Kidney epithelial cell (primary cell): ENCODE measurements at places on chromosomes 1 and 21. TPM values are rescaled to one million over a fixed set of nuclear protein-coding genes. Genes with fewer than 3 reads are reported as not detected.

Gene KIRREL1
- total RNA-seq, result 119 and 126 TPM in 2 replicates

DNA sequence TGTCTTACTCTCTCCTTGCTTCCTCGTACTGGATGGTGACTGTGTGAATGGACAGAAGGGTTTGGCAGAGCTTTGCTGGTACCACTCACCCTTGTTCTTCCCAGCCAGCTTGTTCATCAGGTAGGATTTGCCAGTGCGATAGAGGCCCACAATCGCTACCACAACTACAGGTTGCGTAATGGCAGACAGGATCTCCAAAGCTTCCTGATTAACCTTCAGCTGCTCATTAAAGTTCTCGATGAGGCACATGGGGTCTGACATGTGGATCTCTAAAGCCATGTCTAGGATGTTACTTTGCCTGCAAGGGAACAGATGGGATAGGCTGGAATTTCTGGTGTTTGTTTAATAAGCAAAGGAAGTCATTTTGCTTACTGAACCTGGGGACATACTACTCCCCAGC, 3.4 kb downstream of the GBP5 start:
- no peak for DNase-seq

DNA sequence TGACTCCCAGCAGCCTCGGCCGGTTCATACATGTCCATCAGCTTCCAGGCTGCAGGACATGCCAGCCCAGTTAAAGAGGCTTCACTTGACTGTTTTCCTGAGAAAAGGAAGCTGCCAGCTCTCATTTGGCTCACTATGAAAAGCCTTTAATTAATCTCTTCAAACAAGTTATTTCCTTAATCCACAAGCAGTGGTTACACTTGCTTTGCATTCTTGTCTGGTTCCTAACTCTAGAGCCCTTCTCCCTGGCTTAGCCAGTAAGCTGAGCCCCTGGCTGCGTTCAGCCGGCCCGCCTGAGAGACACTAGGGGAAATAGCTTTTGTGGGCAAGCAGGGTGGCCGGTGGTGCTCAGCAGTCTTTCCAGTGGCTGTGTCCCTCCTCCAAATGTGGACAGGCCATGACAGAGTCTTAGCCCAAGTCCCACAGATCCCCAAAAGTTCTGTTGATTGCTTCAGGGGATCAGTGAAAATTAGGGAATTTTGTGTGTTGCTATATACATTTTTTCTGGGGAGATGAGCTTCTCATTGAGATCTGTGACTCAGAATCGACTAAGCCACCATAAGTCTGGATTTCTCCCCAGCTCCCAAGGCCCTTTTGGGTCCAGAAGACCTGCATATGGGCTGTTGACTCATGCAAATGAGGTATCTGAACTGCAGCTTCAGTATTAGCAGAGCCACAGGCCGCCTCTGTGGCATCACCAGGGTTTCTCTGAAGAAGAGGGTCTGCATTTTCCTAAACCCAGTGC, 10.1 kb downstream of the ATF3 start:
- no peak for DNase-seq

DNA sequence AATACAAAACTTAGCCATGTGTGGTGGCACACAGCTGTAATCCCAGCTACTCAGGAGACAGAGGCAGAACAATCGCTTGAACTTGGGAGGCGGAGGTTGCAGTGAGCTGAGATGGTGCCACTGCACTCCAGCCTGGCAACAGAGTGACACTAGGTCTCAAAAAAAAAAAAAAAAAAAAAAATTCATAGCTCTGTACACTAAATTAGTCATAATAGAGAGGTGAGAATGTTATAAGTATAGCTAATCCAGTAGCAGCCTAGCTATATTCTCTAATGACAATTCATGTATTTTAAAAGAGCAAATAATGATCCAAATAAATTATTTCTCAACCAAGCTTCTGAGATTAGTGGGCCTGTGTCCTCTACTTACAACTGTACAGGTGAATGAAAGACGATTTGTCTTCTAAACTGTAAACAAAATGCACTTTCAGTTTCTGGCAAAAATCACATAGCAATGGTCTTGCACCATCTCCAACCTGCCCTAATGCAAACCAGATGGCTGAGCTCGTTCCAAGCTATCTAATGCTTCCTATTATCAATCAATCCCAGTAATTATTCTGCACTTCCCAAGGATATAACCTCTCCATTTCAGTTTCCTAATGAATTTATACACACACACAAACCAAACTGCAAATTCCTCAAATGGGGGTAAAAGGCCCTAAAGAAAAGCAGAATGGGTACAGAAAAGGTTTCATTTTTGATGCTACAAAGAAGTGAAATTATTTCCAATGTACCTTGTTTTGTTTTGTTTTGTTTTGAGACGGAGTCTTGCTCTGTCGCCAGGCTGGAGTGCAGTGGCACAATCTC, 56.5 kb downstream of the GATAD2B start:
- no peak for DNase-seq

DNA sequence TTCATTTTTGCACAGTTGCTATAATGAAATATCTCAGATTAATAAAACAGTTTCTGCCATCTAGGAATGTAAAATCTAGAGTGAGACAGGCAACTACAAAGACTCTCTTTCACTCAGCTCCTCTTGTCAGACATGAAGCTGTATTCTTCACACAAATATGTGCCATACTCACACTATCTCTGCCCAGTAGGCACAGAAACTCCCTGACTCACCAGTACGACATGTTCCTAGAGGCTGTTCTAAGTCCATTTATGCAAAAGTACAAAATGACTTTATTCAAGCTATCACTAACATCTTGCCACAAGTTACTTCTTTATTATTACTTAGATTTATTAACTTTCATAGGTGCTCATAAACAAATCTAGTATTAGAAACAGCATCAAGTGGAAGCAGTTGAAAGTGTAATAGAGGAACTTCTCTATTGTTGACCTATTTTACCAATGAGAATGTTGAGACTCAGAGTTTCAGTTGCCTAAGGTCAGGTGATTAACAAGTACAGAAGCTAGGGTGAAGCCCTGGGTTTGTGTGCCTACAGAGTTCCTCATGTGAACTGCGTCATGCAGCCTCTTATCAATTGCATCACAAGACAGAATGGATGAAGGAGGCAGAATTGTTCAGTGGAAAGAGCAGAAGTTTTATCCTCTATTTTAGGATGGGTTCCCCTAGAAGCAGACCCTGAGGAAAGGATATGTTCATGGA, 98.9 kb downstream of the RGS2 start:
- no peak for DNase-seq
